T-helper 22 cell (primary cell): ENCODE measurements at places on chromosomes 11 and 22.

DNA sequence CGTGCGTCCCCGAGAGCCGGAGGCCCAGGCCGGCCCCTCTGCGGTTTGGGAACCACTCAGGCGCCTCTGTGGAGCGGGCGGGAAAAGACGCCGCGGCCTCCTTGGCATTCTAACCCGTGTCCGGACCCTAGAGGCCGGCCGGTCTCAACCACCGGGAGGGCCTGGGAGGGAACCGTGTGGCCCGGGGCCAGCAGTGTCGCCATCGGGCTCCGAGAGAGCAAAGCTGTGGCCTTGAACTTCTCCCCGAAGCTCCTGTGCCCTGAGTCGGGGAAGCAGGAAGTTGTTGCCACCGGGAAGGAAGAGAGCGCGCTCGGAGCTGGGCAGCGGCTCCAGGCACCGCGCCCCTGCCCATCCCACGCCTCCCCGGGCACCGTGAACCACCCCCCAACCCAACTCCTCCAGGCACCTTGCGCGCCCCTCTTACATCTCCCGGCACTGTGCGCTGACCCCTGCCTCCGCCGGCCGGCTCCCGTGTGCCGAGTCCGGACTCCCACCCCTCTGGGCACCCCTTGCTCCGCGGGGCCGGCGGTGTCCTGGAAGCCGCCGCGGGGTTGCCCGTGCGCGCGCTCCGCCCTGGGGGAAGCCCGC is 80.0 kb upstream of the PPARA start:
- no peak for DNase-seq

DNA sequence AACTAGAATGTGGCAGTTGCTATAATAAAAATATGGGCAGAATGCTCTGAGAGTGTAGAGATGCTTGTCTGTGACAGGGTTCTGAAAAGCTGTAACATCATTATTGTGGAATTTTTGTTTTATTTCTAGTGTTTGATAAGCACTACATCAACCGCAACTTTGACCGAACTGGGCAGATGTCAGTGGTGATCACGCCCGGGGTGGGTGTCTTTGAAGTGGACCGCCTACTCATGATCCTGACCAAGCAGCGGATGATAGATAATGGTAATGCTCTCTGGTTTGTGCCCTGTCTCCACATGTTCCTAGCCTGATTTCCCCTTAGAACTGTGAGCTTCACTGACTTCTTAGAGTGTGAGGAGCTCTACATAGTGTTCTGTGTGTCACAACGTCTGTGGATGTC is 48.8 kb downstream of the DEPDC5 start:
- DNase-seq: no peak

DNA sequence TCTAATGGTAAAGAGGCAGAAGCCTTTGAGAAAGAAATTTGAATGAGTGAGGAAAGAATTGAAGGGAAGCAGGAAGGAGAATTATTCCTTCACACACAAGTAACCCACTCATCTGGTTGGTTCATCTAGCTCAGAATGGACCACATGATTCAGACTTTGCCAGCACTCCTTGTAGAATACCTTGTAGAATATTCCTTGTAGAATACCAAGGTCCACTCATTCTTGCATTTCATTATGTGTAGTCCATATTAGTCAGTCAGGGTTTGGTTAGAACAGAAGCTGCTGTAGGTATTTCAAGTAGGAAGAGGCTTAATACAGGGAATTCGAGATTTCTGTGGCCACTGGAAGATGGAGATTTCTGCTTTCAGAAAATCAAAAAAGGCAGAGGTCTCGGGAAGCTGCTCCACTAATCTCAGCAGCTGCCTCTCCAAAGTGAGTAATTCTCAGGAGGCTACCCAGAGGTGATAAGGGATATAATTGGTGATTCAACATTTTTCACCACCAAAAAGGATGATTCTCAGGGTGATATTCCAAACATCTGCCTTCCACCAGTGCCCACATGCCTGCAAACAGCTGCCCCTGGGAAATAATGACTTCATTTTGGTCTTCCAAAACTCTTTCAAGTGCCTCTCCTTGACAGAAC is 329.1 kb downstream of the TMEM135 start:
- DNase-seq: no peak

DNA sequence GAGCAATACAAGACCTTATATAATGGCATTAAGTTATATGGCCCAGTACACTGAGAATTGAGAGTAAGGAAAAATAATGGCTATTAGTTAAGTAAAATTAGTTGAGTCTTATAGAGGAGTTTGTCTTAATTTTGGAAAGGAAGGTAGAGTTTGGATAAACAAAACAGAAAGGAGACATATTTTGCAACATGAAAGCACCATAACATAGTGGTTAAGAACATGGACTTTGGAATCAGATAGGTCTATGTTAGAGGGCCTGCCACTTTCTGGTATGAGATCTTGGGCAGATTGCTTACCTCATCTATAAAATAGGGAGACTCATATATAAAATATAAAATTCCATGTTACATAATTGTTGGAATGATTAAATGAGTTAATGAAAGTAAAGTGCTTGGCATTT is 68.9 kb downstream of the CSTPP1 start:
- DNase-seq: no peak

DNA sequence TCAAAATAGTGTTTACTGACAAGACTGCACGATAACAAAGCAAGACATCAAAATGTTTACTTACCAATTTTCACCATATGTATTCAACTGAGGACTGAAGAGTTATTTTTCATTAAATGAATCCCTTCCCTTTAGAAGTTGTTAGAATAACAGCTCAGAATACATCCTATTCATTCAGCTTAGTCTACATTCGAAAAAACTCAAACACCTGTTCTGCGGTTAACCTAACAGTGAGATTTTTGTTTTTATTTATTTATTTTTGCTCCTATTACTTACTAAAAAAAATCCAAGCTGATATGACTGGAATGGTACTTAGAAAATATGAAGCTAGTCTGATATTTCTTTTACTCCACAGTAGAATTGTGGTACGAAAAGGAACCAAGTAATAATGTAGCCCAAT is 10.0 kb downstream of the KCNA4 start:
- DNase-seq: no peak
